ENCODE measurements at places on chromosomes 5 and 9. TPM values are rescaled to one million over a fixed set of nuclear protein-coding genes. Genes with fewer than 3 reads are reported as not detected.

SPATA31C1 gene
- total RNA-seq = not detected

BTNL3 gene
- not detected for total RNA-seq

CFAP157 gene
- total RNA-seq = under 0.01 TPM

KIF27 gene
- 2.9 TPM for total RNA-seq

All from fibroblast of villous mesenchyme (primary cell).